ENCODE measurements at places on chromosomes 11 and 22.

DNA sequence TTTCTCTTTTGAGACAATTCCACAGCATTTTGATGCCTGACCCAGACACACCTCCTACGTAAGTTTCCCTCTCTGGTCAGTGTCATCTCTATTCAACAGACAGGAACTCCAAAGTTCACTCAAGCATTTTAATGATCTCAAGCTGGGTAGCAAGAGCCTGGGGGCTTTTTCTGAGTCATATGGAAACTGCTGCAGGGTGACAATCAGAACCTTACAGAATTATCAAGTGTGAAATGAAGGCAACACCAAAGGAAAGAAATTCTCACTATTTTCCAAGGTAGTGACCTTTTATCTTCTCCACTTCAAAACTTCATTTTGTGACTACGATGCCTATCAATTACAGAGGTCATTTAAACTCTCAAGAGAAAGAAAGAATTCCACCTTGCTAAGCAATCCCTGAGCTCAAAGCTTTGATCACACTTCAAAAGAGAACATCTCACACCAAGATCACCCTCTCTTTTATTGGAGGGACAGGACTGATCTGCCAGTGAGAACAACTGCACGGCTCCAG lies 229.0 kb upstream of the ZC3H12C start:
- DNase-seq, result peak; percentile 61

DNA sequence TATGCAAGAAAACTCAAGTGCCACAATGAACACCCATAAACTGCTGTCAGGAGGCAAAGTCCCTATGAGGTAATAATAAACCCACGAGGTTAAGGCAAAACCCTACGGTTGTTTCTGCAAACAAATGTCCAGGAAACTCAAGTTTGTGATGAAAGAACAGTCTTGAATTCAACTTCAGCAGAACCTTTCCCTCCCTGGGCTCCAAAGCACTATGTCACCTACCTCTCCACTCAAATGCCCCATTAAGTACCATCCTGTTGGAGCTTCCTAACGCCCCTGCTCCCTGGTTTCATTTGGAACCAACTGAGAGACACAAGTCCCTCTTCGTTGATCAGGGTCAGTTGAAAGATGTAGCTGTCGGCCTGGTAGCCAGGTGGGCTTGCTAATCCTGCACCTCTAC lies 2.6 kb upstream of the C11orf91 start:
- no peak for DNase-seq

GRCh38 chr11:57323167-57323854 lies 1.4 kb downstream of the TNKS1BP1 start:
- no peak for DNase-seq

DNA sequence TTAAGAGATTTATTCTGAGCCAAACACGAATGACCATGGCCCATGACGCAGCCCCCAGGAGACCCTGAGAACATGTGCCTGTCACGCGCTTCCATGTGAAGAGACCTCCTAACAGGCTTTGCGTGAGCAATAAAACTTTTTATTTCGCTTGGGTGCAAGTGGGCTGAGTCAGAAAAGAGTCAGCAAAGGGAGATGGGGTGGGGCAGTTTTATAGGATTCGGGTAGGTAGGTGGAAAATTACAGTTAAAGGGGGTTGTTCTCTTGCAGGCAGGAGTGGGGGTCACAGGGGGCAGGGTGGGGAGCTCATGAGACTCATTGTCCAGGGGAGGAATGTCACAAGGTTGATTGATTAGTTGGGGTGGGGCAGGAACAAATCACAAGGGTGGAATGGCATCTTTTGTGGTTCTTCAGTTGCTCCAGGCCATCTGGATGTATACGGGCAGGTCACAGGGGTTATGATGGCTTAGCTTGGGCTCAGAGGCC lies 77.2 kb upstream of the FTH1 start:
- no peak for DNase-seq
